GM06990 (cell line): ENCODE measurements at places on chromosomes 6 and 20.

- no peak for DNase-seq
These were observed 2.2 kb upstream of the BFSP1 start for GRCh38 chr20:17533396-17533795.

DNA sequence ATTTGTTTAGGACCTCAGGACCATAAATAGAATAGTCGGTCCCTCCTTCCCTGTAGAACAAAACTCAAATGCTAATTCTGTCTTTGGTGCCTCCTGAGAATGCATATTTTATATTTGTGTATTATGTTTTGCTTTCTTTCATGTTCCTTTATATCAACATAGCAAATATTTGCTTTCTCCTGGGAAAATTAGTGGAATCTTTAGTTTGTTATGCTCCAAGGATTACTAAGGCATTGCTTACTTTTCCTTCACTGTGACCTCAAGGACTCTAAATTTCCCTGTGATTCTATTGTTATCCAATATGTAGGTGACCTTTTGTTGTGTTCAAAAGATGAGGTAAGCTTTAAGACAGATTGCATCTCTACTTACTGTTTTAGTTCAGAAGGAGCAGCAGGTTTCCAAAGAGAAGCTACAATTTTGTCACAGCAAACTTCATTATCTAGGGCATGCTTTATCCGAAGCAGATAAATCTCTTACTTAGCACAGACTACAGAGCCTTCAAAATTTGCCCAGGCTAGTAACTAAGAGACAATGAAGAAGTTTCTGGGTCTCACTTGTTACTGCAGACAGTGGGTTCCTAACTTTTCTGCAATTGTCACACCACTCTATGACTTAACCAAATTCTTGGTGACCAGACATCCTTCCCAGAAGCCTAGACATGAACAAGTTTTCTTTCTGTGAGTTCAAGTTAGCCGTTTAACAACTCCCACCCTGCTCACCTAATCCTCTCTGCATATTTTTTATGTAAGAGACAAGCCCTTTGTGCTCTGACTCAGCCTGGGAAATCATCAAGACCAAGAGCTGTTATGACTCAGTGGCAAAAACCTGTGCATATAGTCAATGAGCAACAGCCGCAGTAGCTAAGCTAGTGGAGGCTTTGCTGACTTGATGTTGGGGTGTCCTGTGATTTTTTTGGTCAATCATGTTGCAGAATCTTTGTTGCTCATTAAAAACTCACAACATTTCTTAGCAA is 378.8 kb downstream of the QKI start:
- DNase-seq = no peak

- no peak for DNase-seq
These were observed 12.7 kb downstream of the SYTL3 start for GRCh38 chr6:158662607-158662953.

DNA sequence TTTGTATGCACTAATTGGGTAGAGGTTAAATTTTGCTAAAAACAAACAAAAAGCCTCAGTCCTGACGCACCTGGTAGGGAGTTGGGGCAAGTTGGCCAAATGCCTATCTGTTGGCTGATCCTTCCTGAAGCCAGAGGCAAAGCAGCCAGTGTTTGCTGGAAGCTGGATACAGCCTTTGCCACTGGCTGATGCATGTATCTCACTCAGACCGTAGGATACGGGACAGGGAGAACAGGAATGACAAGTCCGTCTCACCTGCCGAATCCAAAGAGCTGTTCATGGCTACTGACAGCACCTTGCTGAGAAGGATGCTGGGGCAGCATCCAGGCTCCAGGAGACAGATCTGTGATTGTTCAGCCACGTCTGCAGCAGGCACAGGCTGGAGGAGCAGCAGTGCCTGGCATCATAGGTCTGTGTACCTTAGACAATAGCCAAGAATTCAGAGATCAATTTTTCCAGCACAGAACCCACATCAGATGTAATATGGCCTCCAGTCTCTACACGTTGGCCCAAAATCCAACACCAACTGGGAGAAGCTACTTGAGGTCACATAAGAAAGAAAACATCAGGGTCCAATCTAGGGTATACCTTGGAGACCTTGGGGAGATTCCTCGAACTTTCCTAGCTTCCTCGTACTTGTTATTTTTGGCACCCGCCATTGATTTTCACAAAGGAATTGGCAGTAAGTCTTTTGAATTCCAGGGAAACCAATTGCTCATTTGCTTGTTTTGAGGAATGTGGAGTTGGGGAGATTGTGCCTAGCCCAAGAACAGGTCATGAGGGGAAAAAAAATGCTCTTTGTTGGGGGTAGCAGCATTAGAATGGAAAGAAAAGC is 108.5 kb upstream of the ARMC2 start:
- no peak for DNase-seq

DNA sequence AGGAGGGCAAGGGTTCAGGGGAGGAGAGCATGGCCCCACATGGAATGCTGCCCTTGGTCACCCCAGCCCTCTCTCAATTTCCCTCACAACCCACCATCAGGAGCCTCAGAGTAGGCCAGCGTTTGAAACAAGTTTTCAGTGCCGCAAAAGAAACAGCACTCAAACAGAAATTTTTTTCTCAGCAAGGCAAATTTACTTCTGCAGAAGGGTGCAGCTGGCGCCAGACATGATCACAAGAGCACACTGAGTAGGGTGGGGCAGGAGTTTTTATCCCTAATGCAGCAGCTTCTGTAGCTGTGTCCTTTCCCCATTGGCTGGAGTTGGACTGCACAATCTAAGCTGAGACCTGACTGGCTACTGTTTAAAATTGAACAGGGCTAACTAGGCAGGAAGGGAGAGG is 287.8 kb upstream of the CDYL start:
- no peak for DNase-seq

- no peak for DNase-seq
These were observed 35.0 kb upstream of the SGK1 start for GRCh38 chr6:134352786-134353480.

- no peak for DNase-seq
These were observed 141.2 kb upstream of the HCRTR2 start for GRCh38 chr6:55033016-55033546.
